ENCODE measurements at places on chromosomes 1 and 21.

- no peak for DNase-seq
Observed at GRCh38 chr1:93958726-93959100, 49.5 kb upstream of the GCLM start.

DNA sequence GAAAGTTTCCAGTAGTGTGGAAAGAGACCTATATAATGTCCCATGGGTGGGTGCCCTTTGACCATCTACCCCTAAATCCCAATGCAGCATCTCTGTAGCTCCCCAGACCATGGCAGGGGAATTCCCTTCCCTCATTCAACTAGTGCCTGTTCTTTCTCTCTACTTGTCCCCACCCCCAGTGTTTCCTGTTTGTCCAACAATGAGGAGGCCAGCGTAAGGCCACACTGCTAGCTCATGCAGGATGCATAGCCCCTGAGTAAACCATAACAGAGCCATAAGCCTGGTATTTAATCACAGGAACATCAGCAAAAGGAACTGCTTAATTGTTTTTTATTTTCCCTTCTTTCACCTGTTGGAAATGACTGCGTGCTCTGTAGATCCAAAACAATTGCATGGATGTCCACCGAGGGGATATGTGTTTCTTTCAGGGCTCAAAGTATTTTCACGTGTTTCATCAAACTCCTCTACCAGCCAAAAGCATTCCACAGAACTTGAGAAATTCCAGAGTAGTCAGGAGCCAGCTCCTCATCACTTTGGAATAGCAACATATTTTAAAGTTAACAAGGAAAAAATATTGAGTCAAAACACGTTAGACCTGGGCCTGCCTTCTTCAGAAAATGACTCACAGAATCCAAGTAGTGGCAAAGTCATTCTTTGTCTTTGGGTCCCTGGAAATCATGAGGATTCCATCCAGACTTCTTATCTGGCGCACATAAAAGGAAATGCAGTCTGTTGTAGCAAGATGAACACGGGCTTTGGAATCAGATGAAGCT, 162.5 kb upstream of the SGIP1 start:
- no peak for DNase-seq

- no peak for DNase-seq
Observed at GRCh38 chr1:212814537-212815334, 23.0 kb downstream of the TATDN3 start.

DNA sequence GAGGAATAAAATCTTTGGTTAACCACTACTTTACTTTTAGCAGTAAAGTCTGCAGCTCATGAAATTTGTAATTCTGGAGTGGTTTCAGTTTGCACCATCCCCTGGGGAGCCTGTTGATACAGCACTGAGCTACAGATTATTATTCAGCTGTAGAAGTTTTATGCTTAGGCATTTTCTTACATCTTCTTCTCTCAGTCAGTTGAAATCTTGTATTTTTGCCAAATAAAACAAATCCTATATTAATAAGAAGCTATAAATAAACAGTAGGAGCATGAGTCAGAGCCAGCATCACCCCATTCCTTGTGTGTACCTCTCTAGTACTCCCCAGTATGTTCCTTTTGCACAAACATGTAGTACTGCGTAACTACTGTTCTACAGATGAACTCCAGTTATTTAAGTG, 118.9 kb downstream of the ATF6 start:
- no peak for DNase-seq
